ENCODE measurements at places on chromosomes 5 and 9.

- peak; percentile 76 for DNase-seq
Observed at GRCh38 chr5:180802325-180803180, at the start of gene MGAT1. Gene MGAT1, minus strand, starts transcription at chr5:180802806. Its CDS starts 9,835 bp downstream, at chr5:180792971.

DNA sequence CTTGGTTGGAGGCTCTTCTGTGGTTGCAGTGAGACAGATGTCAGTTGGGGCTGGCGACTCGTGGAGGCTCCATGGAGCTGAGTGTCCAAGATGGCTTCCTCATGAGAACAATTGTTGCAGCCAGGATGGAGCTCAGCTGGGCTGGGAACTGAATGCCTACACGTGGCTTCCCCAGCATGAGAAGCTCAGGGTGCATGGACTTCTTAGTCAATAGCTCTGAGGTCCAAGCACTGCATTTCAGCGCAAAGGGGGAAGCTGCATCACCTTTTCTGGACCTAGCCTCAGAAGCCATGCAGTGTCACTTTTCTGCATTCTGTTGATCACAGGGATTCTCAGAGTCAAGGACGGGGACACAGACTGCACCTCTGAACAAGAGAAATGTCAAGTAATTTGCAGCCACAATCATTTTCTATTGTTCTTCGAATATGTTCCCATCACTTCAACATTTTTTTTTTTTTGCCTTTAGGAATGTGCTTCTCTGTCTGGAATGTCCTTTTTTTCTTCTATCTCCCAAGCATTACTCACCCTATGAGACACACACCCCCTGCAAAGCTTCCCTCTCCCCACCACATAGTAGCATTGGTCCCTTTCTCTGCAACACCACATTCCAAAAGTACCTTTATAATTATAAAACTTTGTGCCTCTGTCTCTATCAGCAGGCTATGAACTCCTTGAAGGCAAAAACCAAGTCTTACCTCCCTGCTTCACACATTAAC, 57.5 kb upstream of the STK32A start:
- no peak for DNase-seq

- no peak for DNase-seq
Observed at GRCh38 chr9:121564504-121565260, 65.0 kb upstream of the GGTA1 start.

GRCh38 chr5:168059131-168059530, 232.3 kb upstream of the WWC1 start:
- no peak for DNase-seq

DNA sequence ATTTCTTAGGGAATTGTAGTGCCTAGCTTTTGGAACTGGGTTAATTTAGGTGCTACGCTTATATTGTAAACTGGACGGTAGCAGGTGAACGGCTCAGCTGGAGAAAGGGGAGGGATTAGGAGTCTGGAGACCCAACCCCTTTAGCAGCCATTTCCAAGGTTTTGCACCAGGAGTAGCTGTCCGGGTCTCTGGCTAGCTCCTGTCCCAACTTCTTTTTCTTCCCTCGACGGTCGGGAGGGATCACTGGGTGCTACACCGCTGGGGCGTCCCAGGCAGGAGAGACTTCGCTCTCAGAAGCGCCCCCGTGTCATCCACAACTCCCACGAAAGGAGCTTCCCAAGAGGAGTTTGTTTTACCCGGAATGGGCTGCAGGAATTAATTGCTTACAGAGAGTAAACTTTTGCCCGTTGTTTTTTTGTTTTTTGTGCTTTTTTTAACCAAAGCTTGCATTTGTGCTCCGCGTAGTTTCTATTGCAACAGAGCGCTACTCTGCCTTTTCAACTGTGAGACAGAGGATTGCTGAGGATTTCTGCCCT, 1640.9 kb upstream of the C9orf72 start:
- no peak for DNase-seq

DNA sequence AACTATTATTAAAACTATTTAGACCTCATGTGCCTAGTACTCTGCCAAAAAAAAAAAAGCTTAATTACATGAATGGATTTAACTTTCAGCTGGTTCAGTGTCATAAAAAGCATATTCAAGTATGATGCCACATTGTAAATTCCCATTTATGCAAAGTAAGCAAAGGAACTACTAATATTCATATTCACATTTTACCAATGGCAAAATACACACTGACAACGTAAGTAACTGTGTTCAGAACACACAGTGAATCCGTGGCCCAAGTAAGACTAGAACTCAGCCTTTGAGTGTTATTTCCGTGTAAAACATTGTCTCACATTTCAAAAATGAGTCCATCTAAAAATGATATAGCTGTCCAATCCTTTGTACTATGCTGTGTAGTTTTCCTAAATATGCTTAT, 56.8 kb downstream of the PPP2R2B start:
- DNase-seq: no peak

DNA sequence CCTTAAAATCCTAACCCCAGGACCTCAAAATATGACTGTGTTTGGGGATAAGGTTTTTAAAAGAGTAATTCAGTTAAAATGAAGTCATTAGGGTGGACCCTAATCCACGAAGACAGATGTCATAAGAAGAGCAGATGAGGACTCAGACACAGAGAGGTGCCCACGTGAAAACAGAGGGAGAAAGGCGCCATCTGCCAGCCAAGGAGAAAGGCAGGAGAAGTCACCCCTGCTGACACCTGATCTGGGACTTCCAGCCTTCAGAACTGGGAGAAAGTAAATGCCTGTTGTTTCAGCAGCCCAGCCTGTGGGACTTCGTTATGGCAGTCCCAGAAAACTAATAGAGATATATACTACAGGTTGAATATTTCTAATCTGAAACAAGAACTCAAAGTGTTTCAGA, 67.4 kb downstream of the ROR2 start:
- DNase-seq: no peak

- DNase-seq: no peak
Observed at GRCh38 chr9:74865177-74865576, 22.5 kb downstream of the TRPM6 start.

- no peak for DNase-seq
Observed at GRCh38 chr5:91528831-91529230, 145.7 kb upstream of the ARRDC3 start.
